ENCODE measurements at places on chromosomes 1 and 21. TPM values are rescaled to one million over a fixed set of nuclear protein-coding genes. Genes with fewer than 3 reads are reported as not detected.

The MPZ gene
- 2.2 TPM for total RNA-seq

The COL16A1 gene
- 98.1 TPM for total RNA-seq

The SLC30A2 gene
- total RNA-seq: not detected

The NES gene
- total RNA-seq: 0.85 TPM

All from airway epithelial cell (primary cell).